ENCODE measurements at places on chromosomes 7 and 10.

- no peak for DNase-seq
Measured at GRCh38 chr7:96647733-96648132, 61.9 kb downstream of the SEM1 start.

DNA sequence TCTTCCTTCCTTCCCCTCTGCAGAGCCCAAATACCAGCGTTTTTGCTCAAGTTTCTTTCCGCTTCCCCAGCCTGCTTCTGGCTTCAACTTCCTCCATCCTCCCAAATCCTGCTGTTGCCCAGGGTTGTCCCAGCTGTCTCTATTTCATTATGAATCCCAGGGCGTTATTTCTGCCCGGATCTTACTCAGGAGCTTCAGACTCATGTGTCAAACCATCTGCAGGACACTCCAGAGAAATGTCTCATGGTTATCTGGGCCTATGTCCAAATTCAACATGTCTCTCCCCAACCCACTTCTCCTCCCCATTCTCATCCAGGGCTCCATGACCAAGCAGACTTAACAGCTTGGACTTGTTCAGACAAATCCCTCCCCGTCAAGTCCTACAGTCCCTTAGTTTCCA is 15.6 kb downstream of the ARHGAP22 start:
- DNase-seq: no peak

GRCh38 chr10:7610651-7611389 is 55.9 kb downstream of the ITIH5 start:
- no peak for DNase-seq

- DNase-seq: no peak
Measured at GRCh38 chr10:123997013-123997412, 96.4 kb downstream of the CHST15 start.

- DNase-seq: no peak
Measured at GRCh38 chr10:126425489-126426065, 37.3 kb upstream of the ADAM12 start.

- peak; percentile 61 for DNase-seq
Measured at GRCh38 chr7:2521952-2522591, 2.5 kb downstream of the LFNG start.

- no peak for DNase-seq
Measured at GRCh38 chr10:110609605-110610004, 34.5 kb upstream of the RBM20 start.

DNA sequence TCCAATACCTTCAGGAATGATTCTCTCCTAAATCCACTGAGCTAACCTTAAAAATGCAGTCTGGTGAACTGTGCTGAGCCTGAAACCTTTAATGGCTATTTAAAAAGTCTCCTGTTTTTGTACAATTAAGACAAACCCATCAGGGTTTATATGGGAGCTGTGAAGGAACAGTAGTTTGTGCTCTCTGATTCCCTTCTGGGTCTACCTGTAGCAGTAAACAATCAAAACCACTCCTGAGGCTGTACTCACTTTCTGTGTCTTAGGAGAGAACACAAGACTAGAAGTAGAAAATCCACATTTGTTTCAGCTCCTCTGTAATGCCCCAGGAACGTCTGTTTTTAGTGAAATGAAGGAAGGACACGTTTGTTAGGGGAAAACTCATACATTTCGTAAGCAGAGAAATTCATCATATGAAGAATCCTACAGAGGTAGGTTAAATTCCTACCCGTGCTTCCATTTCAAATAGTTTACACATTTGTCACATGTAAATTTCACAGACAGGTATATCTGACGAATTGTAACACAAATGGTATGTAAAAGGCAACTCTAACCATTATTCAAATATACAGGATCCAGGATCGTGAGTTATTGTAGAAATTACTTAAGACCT is 2.6 kb downstream of the CUX1 start:
- no peak for DNase-seq

- no peak for DNase-seq
Measured at GRCh38 chr10:122494833-122495232, 33.5 kb downstream of the HTRA1 start.

DNA sequence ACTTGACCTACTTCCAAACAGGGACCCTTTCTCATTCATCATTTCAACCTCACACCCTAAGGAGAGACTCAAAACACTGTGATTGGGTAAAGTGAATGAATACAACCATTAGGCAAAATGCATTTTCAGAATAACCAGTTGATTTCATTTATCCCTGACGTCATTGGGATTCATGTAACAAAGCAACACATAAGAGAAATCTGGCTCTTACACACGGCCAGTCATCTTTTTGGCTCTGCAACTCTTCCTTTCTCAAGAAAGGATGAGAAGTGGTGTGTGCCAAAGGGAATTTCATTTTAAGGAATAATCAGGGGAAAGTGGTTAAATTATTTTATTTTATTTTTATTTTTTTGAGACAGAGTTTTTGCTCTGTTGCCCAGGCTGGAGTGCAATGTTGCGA is 83.1 kb downstream of the CPVL start:
- no peak for DNase-seq

DNA sequence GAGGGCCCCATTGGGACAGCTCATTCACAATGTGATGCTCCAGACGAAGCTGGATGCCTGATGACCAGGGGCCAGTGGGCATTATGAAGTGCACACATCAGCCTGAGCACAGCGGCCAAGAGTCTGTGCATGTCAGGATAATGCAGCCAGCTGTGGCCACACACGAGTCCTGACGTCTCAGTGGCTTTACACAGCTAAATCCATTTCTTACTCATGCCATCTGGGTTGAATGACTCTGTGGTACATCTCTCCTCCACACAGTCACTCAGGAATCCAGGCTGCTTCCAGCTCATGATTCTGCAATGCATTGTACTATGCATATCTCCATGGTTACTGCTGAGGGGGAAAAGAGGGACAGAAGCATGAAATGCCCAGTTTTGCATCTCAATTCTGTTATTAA is 123.6 kb downstream of the PRLHR start:
- DNase-seq: no peak

DNA sequence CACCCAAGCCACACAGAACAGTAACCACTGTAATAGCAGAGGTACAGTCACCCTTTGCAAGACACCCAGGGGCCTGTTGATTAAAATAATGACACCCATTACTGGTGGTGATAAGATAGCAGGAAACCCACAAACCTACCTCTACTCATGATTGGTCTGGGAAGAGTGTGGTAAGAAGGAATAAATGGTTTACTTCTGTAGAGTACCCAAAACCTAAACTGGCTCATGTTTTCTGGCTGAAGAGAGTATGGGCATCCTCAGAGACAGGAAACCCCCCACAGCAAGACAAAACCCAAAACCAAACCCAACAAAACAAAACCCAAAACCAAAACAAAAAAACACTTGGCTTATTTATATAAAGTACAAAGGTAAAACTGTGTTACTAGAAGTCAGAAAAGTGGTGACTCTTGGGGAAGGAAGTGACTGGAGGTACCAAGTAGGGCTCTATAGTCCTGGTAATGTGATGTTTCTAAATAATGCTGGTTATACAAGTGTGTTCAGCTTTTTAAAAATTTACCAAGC is 15.5 kb upstream of the DNAJB12 start:
- no peak for DNase-seq

DNA sequence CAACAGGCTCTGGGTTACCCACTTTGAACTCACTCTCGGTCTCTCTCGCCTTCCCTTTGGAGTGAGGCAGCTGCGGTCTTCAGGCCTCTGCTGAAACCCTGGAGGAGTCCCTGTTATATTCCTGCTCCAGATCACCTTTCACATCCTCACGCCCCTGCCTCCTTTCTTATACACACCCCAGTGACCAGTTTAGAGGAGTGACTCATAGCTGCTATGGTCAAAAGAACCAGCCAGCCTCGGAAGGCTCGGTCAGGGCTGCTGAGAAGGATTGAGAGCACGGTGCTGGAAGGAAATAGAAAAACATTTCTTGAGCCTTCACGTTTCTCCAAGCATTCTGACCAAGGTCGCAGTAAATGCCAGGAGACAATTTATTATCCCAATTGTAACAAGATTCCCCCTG is 28.3 kb upstream of the SVOPL start:
- DNase-seq: no peak

DNA sequence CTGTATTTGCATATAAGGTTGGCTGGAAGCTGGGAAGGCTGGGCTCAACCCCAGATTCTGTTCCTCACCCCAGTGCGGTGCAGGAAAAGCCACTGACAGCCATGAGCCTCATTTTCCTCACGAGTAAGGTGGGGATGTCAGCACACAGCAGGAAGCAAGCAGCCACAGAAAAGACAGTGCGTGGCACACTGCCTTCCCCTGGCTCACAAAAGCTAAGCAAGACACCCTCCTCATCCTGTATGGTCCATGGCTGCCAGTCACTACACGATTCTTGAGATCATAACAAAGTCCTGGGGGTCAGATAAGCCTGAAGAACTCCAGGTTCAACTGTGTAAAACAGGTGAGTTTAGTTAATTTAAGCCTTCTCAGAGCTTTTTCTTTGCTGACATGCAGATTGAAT is 28.9 kb upstream of the DDC start:
- DNase-seq: no peak

DNA sequence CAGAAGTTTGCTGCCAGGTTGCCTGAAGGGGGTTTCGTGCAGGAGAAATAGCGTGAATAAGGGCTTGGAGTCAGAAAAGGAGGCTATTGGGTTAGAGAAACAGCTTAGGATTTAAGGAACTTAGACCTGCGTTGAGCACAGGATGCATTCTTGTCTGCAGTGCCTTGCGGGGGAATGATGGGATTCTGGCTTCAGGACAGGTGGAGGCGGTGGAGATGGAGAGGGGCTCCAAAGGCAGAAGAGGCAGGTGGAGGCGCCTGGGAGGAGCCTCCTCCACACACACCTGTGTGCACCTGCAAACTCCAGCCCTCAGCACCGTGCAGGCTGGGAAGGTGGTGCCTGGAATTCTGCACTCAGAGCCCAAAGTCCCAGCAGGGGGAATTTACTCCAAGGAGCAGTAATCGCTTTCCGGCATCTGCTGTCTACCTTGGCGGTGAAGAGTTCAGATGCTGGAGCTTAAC is 1.8 kb downstream of the CLIP2 start:
- no peak for DNase-seq

DNA sequence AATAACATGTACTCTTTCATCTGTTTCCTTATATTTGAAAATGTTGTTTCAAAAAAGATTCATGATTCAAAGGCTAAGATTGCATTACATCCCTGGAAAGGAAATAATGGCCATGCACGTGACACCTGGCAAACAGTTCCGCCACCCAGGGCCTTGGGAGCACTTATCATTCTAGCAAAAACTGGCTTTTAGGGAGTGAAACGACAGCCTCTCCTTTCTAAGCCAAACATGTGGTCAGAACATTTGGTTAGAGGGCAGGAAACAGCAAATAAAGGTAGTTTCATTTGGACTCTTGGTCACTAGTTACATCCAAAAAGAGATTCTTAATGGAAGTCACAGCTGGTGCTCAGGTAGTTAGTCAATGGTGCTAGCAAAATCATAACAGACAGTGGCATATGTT is 83.5 kb downstream of the FAS start:
- no peak for DNase-seq

GRCh38 chr10:83555264-83555663 is 584.0 kb upstream of the GHITM start:
- no peak for DNase-seq

- DNase-seq: peak; percentile 22
Measured at GRCh38 chr10:123614888-123615287, 51.3 kb upstream of the GPR26 start.

GRCh38 chr7:134740376-134740775 is 39.1 kb upstream of the CALD1 start:
- DNase-seq: no peak

DNA sequence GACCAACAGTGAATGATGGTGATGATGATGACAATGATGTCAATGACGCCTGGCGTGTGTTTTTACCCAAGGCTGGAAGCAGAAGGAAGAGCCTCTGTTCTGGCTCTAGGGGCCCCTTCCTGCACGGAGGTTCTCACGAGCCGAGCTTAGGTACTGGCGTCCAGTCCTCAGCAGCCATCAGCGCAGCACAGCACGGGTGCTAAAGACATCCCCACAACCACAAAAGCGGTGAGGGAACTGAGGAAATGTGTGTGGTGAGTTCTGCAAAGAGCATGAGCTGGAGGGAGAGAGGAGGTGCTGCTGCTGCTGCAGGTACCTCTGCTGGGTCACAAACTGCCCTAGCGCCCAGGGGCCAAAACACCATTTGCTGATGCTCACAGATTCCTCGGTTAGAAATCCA is 81.6 kb downstream of the SFMBT2 start:
- no peak for DNase-seq
